ENCODE measurements at places on chromosomes 16 and 17. TPM values are rescaled to one million over a fixed set of nuclear protein-coding genes. Genes with fewer than 3 reads are reported as not detected.
A peak's percentile ranks its signal among the peaks of the same experiment; 100 is the strongest.

- DNase-seq, result peak; percentile 86
Measured at GRCh38 chr17:73096866-73097265, 4.4 kb upstream of the SLC39A11 start.

DNA sequence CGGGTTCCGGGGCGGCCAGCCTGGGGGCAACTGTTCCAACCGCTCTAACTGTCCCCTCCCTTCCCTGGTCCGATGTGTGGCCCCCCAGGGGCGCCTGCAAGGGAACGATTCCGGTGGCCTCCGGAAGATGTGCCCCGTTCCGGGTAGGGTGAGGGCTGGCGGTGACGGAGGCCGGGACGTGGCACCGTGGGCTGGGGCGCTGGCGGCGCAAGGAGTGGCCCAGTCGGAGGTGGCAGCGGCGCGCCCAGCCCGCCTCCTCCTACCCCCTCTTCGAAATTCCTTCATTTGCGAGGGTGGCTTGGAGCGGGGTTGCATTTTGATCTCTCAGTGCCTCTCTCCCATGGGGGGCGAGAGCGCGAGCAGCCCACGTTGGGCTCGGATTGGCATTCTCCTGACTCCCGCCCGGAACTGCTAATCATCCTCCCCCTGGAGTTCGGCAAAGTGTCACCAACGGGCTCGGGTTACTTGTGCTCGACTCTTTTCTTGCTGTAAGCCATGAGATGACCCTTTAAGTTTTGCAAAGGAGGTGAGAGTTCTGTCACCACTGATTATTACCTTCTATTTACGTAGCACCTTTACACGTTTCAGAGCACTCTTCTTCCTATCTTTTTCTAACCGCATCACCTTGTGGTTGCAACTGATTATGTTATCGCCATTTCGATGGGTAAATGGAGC is 622 bp downstream of the NDEL1 start:
- DNase-seq, result peak; percentile 56

DNA sequence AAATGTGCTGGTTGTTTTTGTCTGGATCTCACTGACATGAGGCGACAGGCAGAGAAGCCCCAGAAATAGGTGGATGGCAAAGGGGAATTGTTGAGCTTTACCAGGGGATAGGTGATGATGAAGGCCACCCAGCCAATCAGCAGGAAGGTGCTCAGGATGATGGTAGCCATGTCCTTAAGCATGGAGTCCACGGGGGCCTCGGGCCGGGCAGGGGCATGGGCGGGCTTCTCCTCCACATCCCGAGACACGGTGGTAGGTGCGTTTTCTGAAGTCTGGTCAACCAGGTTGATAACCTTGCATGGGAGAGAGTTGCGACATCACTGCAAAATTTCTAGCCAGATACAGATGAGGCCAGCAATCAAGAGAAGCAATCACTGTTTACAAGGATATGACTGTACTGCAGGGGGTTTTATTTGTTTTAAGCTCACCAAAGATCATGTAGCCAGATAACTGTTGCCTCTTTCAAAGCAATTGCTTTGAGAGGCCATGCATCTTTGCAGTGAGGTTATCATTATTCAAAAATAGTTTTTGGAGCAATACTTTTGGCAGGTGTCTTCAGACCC is 37.3 kb upstream of the ICAM2 start:
- no peak for DNase-seq

DNA sequence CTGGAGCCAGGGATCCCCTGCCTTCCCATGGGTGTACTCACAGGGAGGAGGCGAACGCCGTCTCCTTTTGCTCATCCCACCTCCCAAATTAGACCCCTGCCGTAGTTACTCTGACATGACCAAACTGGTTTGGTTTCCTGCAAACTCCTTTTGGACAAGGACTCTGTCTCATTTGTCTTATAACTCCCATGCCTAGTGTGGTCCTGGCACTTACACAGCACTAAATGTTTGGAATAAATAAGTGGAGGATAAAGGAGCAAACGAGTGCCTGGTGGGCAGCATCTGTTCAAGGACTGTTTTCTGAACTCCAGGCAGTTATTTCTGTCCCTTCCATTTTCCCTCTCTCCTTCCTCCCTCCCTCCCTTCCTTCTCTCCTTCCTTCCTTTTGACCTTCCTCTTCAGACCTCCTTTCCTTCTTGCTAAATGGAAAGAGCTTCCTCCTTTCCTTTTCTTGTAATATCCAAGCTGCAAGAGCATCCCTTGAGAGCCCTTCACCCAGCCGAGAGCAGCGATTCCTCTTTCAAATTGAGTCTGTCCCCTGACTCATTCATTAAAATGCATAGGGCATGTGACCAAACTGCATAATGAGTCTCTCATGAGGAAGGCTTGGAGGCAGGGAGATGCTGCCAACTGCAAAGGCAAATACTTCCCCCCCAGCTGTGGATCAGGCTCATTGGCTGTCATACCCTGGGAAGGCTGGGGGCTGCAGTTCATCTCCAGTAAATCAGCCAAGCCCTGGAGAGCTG is 36.8 kb downstream of the CHD9 start:
- peak; percentile 76 for DNase-seq

GRCh38 chr16:83851473-83851872 is 43.7 kb downstream of the HSBP1 start:
- no peak for DNase-seq

DNA sequence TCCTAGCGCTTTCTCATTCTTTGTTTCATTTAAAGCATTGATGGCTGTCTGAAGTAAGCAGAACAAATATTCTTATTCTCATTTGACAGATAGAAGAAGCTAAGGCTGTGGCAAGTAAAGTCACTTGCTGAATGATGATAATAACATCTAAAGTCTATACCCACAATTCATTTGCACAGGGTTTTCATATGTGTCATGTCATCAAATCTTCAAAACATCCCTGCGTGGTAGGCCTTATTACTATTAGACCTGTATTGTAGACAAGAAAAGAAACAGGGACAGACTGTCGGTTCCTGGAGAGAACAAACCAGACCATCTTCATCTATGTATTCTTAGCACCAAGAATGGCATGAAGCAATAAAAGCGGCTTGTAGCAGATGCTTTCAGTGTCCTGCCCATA is 85.9 kb downstream of the ASIC2 start:
- DNase-seq, result no peak

- DNase-seq, result no peak
Measured at GRCh38 chr17:42598905-42599304, 10.3 kb downstream of the RETREG3 start.

GRCh38 chr17:75850928-75851692 is 4.0 kb downstream of the WBP2 start:
- DNase-seq, result peak; percentile 7

GRCh38 chr16:86862595-86863280 is 284.4 kb downstream of the FOXL1 start:
- no peak for DNase-seq

DNA sequence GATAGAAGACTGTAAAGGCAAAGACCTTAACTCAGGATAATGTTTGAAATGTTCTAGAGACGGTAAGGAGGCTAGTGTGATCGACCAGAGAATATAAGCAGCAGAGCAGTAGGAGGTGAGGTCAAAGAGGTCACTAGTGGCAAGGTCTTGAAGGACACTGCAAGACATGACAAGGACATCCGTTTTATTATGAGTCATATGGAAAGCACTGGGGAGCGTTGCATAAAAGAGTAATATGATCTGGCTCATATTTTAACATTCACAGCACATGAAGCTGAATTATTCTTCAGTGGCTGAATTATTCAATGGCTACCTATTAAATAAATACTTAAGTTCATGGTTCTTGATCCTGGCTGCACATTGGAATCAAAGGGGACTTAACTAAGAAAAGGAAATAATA is 123.7 kb downstream of the SOX9 start:
- no peak for DNase-seq

Gene TBC1D28
- total RNA-seq, result not detected

Gene WNT3
- total RNA-seq, result 3.4 TPM

Gene IRX3
- total RNA-seq, result 6.5 TPM

Gene PERCC1
- total RNA-seq, result not detected

Measured in Daoy (cell line).